Fibroblast of mammary gland (primary cell): ENCODE measurements at places on chromosomes 4 and X.

DNA sequence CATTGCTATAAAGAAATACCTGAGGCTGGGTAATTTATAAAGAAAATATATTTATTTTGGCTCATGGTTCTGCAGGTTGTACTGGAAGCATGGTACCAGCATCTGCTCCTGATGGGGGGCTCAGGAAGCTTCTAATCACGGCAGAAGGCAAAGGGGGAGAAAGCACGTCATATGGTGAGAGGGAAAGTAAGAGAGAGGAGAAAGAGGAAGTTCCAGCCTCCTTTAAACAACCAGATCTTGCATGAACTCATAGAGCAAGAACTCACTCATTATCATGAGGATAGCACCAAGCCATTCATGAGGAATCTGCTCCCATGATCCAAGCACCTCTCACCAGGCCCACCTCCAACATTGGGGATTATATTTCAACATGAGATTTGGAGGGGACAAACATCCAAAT, 125.0 kb upstream of the GRPR start:
- DNase-seq, result no peak

DNA sequence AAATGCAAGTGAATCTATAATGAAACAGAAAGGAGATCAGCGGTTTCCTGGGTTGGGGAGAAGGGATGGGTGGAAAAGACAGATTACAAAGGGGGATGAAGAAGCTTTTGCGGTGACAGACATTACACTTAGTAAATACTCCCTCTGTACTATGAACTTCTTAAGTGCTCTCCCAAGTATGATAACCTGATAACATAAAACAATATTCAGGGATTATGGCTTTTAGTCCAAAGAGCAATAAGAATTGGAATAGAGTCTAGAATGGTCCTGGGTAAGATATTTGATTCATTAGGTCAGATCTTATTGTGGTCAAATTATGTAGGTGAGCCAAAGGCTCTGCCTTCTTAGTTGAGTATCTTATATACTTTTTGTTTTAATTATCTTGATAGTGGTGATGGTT, 9.2 kb downstream of the LRRC66 start:
- DNase-seq, result no peak

- no peak for DNase-seq
These were observed 50.9 kb downstream of the KIT start for GRCh38 chr4:54708339-54709279.

DNA sequence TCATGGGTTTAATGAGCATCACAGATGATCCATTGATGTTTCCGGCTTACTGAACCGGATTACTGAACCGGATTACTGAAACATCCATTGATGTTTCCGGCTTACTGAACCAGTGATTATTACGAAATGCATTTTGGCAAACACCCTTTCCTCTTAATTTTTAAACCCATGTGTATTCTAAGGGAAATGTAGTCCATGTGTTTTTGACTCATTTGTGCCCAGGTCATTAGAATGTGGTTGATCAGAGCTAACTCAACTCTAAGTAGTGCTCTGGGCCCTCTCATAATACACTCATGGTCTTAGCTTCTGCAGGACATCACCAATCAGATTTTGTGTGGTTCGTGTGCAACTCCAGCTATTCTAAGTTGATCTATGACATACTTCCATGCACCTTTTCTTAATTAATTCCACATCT, 141.6 kb downstream of the SPATA18 start:
- DNase-seq, result peak; percentile 99

- no peak for DNase-seq
These were observed 116.2 kb downstream of the PDE5A start for GRCh38 chr4:119512398-119512797.

GRCh38 chrX:68659385-68659784, 11.9 kb downstream of the STARD8 start:
- DNase-seq, result no peak

GRCh38 chrX:98931216-98931615, 1478.9 kb downstream of the PCDH19 start:
- DNase-seq, result no peak

- no peak for DNase-seq
These were observed 42.1 kb downstream of the RHOH start for GRCh38 chr4:40238700-40239548.

DNA sequence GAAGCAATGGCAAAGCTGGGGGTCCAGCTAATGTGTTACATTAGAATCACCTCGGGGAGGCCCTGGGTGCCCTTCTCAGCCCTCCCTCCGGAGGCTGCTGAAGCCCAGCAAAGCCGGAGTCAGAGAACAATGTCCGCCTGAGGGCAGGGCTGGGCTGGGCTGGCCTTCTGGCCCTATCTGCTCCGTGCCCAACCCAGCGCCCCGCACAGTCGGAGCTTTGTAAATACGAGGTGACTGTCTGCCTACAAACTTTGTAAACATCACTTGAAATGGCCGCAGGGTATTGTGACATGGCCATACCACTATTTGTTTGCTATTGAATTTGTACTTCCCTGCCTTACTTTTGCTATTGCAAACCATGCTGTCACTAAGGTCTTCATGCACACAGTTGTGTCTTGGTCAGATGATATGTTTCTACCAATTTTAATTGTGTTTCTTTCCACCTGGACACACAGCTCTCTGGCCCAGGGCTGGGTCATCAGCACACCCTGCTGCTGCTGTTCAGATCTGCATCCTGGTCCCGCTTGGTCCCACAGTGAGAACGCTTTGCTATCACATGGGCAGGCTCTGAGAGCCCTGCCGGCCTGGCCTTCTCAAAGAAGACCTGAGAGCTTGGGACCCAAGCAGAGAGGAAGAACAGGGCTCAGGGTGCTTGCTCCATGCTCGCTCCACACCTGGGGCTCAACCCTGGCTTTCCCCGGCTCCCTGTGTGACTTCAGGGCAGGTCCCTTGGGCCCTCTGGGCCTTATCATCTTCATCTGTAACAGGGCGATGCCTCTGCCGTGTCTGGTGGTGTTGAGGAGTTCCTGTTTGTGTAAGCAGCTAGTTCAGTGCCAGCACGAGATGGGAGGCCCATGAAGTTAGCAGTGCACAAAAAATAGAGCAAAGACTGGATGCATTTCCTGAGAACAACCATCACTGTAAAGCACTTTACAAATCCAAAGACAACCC, 2.3 kb downstream of the S100P start:
- DNase-seq, result no peak

DNA sequence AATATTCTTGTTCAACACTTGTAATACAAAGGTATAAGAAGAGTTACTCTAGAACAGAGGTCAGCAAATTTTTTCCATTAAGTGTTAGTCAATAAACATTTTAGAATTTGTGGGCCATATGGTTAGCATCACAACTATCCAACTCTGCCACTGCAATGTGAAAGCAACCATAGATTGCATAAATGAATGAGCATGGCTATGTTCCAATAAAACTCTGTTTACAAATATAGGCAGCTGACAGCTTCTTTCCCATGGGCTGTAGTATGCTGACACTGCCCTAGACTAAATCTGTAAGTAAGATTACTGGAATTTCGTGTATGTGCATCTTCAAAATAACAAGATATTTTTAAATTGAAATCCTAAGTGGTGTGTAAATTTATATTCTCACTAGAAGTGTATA, 73.7 kb downstream of the GABRA2 start:
- no peak for DNase-seq

- no peak for DNase-seq
These were observed 51.6 kb upstream of the BLTP1 start for GRCh38 chr4:122100508-122100907.

DNA sequence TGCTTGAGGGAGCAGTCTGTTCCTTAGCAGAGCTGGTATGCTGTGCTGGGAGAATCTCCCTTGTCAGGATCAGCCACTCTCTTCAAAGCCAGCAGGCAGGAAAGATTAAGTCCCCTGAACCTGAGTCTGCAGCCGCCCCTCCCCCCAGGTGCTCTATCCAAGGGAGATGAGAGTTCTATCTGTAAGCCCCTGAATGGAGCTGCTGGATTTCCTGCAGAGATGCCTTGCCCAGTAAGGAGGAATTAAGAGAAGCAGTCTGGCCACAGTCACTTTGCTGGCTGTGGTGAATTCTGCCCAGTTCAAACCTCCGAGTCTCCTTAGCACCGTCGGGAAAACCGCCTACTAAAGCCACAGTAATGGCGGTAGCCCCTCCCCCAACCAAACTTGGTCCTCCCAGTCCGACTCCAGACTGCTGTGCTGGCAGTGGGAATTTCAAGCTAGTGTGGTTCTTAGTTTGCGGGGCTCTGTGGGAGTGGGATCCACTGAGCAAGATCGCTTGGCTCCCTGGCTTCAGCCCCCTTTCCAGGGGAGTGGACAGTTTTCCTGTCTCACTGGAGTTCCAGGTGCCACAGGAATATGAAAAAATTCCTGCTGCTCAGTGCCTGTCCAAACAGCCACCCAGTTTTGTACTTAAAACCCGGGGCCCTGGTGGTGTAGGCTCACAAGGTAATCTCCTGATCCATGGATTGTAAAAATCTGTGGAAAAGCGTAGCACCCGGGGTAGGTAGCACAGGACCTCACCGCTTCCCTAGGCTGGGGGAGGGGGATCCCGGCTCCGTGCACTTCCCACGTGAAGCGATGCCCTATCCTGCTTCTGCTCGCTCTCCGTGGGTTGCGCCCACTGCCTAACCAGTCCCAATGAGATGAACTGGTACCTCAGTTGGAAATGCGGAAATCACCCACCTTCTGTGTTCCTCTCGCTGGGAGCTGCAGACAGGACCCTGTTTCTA, 38.0 kb downstream of the RAB28 start:
- no peak for DNase-seq

GRCh38 chrX:91080822-91081221, 353.8 kb upstream of the PABPC5 start:
- no peak for DNase-seq

DNA sequence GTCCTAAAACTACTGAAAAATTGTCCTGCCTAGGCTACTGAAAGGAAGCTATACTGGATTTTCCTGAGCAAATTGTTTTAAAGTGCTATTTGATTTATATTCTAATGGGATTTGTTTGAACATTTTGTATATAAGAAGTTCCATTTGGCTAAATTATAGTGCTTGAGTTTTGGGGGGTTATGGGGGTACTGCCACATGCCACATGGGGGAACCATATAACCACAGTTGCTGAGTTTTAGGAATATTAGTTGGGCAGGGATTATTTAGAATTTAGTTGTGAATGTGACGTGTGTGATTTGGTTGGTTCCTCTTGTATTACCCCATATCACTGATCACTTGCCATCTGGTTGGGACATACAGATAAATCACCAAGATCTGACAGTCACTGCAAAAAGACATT, 224.5 kb upstream of the TAPT1 start:
- peak; percentile 7 for DNase-seq
